ENCODE measurements at places on chromosomes 4 and X. TPM values are rescaled to one million over a fixed set of nuclear protein-coding genes. Genes with fewer than 3 reads are reported as not detected.
A peak's percentile ranks its signal among the peaks of the same experiment; 100 is the strongest.

STS gene
- total RNA-seq: 2.2 TPM

RELL1 gene
- 93.2 TPM for total RNA-seq

SLC25A4 gene
- total RNA-seq: 12.3 TPM

DNA sequence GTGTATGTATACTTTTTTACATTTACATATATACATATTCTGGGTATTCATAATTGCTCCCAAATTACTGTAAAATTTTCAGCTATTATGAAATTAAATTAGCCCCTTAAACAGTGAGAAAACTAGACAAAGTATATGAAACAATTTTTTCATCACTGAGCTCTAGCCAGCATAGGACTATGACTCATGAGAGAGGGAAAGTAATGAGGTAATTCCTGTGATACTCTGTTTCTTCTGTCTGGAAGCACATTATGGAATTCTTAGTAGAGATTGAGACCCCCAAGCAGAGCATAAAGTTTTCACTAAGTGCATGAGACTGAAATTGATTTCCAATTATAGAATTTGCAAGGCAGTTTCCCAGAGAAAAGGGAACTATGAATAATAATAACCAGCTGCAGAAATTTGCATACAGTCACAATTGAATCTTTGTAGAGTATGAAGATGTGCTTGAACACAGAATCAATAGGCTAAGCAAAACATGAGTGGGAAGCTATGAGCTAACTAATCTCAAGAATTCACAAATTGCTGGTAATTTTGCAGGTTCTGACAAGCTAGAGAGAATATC lies 779.3 kb downstream of the ARAP2 start:
- DNase-seq: no peak

- DNase-seq: no peak
Observed at GRCh38 chr4:181761156-181761555, 482.0 kb upstream of the TENM3 start.

GRCh38 chr4:184825141-184825895 lies 450 bp downstream of the ACSL1 start:
- DNase-seq: peak; percentile 22

DNA sequence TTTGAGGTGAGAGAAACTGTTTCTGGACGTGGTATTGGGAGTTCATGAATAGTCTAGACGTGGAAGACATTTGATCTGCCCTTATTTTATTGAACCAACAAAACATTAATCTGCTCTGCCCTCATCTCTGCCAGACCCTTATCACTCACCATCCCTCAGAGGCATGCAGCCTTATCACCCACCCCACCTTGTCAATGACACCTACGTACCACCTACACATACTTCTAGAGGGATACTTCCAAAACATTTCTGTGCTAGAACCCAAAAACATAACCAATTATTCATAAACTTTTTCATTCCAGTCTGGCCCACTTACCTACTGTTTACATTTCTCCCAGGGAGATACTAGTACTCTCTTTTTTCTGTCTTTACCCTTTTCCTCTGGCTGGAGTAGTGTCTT lies 105.2 kb downstream of the RS1 start:
- no peak for DNase-seq

- no peak for DNase-seq
Observed at GRCh38 chrX:24283127-24283794, 30.6 kb downstream of the SUPT20HL2 start.

GRCh38 chrX:15719324-15719968 lies 18.6 kb upstream of the CA5B start:
- DNase-seq: no peak

- DNase-seq: no peak
Observed at GRCh38 chr4:179751669-179752068, 2309.4 kb upstream of the AGA start.
